ENCODE measurements at places on chromosomes 1 and 21.

DNA sequence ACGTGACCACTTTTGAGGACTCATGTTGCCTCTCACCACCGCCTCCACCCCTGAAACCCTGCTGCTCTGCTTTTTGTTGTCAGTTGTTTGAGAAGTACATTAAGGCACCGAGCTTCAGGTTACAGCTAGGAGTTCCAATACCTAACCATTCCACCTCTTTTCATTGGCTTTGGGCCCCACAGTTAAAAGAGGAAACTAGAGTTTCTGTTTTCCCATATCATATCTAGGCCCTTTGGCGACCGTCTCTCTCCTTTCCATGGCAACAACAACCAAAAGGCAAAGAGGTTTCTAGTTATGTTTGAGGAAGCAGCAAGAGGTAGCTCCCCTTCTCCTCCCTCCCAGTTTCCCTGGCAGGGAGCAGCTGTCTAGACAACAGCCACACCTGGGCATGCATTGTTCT lies 5.9 kb downstream of the ANKRD35 start:
- DNase-seq, result no peak

DNA sequence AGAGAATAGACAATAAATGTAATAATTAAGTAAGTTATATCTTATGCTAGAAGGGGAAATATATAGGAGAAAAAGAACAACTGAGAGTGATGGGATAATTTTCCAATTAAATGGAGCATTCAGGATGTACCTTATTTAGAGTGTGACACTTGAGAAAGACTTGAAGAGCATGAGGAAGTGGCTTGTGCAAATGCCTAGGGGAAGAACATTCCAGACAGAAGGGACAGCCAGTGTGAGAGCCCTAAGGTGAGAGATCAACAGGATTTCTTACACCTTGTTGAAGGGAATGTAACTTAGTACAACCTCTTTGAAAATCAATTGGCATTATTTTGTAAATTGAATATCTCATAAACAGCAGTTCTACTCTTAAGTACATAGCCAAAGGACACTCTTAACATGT lies 28.8 kb upstream of the TSPAN2 start:
- DNase-seq, result no peak

DNA sequence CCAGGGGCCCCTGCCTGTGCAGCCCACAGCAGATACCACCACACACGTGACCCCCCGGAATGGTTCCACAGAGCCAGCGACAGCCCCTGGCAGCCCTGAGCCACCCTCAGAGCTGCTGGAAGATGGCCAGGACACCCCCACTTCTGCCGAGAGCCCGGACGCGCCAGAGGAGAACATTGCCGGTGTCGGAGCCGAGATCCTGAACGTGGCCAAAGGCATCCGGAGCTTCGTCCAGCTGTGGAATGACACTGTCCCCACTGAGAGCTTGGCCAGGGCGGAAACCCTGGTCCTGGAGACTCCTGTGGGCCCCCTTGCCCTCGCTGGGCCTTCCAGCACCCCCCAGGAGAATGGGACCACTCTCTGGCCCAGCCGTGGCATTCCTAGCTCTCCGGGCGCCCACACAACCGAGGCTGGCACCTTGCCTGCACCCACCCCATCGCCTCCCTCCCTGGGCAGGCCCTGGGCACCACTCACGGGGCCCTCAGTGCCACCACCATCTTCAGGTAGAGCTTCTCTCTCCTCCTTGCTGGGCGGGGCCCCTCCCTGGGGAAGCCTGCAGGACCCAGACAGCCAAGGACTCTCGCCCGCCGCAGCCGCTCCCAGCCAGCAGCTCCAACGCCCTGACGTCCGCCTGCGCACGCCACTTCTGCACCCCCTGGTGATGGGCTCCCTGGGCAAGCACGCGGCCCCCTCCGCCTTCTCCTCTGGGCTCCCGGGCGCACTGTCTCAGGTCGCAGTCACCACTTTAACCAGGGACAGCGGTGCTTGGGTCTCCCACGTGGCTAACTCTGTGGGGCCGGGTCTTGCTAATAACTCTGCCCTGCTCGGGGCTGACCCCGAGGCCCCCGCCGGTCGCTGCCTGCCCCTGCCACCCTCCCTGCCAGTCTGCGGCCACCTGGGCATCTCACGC lies 51.0 kb downstream of the COL18A1 start:
- DNase-seq, result no peak

DNA sequence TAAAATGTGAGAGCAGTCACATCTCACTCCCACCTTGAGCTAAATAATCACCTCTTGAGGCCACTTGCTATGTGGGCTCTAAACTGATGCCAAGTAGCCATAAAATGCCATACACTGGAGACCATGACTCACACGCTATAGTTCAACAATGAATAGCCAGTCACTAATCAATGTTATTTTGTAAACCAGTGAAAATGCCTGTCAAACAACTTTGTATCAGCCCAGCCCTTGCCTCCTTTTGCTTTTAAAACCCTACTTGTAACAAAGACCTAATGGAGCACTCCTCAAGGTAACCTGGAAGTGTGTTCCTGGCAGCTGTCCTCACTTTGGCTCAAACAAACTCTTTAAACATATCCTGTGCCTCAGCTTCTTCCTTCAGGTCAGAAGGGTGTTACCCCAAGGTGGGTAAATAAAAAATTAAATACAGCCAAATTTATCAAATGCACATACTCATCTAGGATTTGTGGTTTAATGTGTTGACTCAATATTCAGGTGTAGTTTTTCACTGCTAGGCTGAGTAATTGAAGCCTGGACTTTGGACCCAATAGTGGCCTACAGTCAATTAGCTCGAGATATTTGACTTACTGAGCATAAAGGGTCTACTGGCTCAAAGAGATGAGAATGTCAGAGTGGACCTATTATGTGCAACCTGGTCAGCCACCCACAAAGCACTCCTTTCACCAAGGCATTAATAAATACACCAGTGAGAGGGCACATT lies 154.3 kb downstream of the COQ8A start:
- DNase-seq, result no peak

DNA sequence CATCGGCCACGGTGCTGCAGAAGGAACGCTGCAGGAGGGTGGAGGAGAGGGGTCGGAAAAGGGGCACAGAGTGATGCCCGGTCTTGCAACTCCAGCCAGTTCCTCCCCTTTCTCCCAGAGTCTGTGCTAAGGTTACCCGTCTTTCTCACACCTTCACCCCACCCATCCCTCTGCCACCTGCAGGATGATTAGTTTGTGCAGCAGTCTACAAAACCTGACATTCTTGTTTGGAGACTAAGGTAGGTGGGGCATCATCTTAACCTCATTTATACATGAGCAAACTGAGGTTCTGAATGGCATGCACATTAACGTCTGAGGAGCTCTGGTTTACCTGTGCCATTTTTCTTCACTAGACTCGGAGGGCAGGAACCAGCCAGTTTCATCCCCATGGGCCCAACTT lies 232.3 kb downstream of the GRIK3 start:
- DNase-seq, result no peak

DNA sequence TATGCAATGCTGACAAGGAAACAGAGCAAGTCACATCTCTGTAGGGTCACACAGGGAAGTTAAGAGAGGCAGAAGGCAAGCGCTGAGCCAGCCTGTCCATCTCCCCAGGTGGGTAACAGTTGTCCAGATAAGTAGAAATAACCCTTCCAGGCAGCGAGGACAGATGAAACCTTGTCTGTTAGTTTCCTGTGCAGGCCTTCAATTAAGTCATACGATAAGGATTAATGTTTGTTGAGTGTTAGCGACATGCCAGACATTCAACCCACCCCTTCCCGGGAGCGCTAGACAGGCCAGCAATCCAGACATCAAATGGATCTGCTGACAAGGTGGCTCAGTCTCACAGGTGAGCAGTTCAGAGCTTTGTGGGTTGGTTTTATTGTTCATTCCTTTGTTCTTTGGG lies 221.5 kb upstream of the FMN2 start:
- DNase-seq, result no peak

DNA sequence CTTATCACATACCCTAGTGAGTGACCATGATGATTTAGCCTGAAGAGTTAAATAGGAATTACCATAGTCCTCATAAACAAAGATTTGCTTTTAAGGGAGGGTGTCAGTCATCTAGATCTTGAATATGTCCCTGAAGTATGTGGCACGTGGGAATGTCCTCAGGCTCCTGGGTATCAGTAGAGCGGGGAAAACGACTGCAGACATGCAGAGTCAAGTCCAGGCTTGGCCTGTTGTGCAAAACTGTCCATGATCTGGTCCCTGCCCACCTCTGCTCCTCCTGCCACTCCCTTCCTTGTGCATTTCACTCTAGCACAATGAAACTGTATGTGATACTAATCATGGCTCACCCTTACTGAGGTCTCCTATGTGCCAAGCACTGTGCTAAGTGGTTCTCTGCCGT lies 12.9 kb downstream of the MOV10 start:
- DNase-seq, result no peak

DNA sequence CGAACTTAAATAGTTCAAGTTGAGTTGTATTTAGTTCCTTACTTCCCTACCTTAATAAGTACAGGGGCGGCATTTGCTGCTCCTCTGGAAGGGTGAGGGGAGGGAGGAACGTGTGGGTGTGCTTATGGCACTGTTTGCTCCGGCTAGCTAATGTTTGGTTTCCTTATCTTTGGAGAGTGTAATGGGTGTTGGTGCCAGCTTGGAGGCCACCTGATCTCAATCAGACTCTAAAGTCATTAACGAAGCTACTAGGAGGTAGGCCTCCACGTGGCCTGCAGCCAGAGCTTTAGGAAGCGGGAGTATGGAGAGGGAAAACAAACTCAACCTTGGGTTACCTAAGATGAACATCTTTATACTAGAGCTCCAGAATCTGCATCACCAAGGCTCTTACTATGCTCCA lies 43.0 kb upstream of the RAP1A start:
- no peak for DNase-seq

DNA sequence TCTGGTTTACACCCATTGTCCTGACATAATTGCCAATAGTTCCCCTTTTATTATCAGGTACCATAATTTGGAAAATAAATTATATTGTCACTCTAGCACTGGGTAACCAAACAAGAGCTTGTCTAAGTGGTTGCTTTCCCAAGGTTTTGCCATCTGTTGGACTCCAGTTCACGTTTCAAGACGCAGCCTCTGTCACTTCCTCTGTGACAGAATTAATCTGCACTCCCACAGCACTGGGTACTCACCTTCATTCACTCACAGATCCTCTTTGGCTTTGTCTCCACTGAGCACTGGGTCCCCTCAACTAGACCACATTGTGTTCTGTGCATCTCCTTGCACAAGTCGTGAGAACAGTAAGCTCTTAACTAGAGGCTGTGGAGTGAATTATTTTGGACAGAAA lies 123.6 kb upstream of the JUN start:
- DNase-seq, result no peak

DNA sequence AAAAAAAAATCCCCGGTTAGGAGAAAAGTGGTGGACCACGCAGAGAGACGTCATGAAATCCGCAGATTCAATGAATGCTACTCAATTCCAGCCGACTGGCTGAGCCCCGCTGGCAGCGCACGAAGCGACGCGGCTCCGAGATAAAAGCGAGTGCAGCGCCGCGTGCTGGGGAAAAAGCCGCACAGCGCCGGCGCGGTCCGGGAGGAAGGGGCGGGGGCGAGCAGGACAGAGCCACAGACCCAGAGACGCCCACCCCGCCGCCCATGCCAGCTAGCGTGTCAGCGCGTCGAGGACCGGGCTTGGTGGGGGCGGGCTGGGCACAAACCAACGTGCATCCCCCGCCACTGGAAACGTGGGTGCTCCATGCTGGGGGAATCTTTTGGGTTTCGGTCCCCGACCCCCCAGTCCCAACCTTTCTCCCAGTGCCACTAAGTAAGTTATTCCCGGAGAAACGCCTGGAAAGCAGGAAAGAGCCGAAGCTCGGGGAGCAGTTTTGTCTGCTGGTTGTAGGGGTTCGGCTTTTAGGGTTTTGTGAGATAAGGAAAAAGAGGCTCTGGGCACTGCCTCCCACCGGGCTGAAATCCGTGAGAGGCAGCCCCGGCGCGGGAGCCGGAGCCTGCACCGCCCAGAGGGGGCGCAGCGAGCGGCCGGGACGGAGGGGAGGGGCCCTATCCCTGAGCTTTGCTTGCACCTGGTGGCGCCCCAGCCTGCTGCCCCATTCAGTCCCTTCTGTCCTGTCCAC lies at the start of gene KCNJ6:
KCNJ6 (minus strand) TSS at position 148 of the 742 bp plus-strand sequence. CDS start 75,775 bp downstream, outside the sequence.
- DNase-seq, result peak; percentile 94

GRCh38 chr1:219076326-219076937 lies 97.2 kb upstream of the LYPLAL1 start:
- no peak for DNase-seq

GRCh38 chr21:29671728-29672127 lies 268.1 kb downstream of the GRIK1 start:
- no peak for DNase-seq

- no peak for DNase-seq
These were observed 152.7 kb upstream of the NEGR1 start for GRCh38 chr1:72435025-72435424.

DNA sequence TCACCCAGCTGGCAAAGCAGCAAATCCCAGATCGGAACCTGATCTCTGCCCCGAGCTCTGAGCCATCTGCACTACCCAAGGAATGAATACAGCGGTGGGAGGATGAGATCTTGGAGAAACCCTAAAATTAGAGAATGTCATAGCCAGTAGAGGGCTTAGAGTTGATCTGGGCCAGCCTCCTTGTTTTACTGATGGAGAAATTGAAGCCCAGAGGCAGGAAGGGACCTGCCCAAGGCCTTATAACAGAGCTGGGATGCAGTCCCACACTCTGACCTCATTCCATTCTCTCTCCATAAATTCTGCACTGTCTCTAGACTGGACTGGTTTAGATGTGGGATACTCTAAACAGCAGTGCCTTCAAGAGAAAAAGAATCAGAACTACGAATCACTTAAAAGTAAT lies 4.8 kb upstream of the SFN start:
- DNase-seq, result no peak

- DNase-seq, result no peak
These were observed at the start of gene CD1E for GRCh38 chr1:158353303-158354075. Gene CD1E, plus strand, starts transcription at chr1:158353894. Its CDS starts 95 bp downstream, at chr1:158353989.

DNA sequence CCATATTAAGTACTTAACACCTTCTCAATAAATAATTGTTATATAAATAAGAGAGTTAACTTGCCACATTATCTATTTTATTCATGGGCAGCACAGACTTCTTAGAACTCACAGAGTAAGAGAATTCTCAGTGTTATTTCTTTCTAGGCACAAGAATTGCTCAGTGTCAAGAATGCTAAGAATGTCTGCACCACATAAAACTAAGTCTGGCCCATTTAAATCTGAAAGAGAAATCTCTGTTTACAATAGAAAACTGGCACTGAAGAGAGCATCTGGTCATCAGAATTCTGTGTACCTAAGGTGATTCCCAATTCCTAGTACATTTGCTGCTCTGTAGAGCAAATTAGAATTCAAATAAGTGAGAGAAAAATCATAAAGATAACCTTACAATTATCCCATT lies 3.8 kb downstream of the OR10K2 start:
- peak; percentile 22 for DNase-seq

GRCh38 chr1:43144237-43144636 lies 27.9 kb downstream of the EBNA1BP2 start:
- DNase-seq, result no peak

Measured in neural progenitor cell (in vitro differentiated cells).